ENCODE measurements at places on chromosomes 1 and 21.

DNA sequence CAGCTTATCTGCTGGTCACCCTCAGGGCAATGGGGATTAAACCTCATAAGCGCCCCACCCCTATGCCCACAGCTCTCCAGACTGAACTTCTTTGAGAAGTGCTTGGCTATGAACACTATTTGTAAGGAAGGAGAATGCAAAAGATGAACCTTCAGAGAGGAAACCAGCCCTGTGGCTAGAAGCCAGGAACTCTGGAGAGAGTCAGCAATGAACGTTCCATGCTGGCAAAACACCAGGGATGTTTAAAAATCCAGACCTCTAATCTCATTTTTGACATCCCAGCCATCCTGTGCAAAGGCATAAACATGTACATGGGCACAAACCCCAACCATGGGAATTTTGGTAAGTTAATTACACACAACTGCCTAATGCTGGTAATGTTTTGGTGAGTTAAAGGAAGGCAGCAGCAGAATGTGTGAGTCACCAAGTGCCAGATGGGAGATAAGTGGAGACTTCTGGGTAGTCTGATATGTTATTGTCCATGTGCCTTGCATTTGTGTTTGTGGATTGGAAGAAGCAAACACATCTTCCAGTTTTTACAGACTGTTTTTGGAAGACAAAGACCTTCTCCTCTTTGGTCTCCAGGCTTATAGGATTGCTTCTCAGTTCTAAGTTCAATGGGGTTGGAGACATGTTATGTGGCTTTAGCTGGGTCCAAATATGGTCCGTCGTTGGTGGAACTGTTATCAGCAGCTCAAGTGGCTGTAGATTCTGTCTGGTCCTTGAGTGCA lies 174.1 kb upstream of the ETV3 start:
- no peak for DNase-seq

- DNase-seq: no peak
These were observed 315.9 kb upstream of the GREM2 start for GRCh38 chr1:240927821-240928220.

DNA sequence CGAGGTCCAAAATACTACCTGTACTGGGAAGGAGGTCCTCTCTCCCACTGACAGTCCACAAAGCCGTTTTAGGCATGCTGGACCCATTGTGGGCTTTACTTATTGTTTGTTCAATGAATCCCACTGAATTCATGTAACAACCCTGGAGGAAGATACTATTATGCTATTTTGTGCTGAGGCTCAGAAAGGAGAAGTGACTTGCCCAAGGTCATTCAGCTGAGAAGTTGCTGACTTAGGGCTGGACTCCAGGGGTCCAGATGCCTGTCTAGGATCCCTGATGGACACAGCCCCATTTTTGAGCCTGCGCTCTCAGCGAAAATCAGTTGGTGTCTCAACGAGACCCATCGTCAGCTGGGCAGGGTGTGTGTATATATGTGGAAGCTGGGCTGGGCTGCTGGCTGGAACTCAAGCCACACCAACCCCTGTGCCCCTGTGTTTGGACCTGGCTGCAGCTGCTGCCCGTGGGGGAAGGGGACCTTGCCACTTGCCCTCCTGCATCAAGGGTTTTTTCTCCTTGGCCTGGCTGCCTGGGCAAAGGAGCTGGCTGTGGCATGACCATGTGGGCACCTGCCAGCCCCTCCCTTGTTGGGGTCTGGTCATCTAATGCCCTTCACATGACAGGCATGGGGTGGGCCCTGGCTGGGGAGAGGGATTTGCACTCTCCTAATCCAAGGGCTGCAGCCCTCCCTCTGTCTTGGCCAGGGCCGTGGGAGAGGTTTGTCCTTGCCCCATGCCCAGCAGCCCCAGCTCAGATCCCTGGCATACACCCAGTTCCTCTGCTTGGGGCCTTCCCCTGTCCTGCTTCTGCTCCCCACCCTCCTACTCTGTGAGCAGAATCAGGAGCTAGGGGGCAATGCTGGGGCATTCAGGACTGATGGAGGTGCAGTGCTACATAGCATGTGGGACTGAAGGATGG lies 15.0 kb downstream of the KCNQ4 start:
- DNase-seq: no peak

DNA sequence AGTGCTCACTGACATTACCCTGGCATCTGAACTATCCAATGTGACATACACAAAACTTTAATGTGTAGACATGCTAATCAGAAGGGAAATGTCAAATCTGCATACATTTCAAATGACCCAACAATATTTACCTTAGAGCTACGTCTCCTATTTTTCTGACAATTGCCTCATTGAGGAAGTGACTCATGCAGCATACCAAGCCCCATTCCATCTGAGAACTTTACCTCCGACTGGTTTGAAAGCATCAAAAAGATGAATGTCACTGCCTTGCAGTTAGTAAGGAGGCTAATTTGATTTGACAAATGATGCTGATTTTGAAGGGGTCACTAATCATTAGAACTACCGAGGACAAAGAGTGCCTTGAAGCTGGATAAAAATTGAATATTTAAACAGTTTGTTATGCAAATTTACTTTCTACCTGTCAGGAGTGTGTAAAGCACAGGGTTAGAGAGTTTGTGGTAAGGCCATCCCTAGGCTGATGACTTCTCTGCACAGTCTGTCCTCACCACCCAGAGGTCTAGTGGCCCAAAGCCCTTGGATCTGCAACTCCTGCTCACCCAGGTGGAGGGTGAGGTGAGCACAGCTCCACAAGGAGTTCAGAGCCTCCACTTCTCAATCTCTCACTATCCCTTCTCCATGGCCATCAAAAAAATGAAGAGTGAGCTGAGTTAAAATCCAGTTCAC lies 500.3 kb upstream of the C1orf87 start:
- no peak for DNase-seq

DNA sequence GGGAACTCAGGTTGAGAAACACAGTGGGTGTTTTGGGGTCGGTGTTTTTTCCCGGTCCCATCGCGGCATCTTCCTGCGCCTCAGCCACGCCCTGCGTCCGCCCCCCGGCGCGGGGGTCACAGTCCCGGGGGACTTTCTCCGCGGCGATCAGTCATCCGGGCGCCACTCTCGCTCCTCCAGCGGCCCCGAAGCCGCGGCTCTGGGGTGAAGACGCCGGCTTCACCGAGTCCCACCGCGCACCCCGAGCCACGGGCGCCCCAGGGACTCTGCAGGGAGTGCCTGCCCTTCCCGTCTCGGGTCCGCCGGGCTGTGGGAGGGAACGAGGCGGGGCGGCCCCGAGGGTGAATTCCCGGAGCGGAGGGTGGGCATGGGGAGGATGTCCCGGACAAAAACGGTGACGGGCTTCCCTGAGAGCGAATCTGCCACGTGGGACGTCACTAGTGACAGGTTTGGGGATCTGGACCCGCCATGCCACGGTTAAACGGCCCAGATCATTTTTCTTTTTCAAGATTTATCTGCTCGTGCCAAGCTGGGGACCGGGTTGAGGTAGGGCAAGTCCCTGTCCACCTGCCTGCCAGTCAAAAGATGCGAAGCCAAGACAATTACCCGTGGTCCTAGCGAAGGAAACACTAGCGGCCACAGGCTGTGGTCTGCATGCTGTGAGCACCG lies 717 bp upstream of the BATF3 start:
- peak; percentile 53 for DNase-seq

DNA sequence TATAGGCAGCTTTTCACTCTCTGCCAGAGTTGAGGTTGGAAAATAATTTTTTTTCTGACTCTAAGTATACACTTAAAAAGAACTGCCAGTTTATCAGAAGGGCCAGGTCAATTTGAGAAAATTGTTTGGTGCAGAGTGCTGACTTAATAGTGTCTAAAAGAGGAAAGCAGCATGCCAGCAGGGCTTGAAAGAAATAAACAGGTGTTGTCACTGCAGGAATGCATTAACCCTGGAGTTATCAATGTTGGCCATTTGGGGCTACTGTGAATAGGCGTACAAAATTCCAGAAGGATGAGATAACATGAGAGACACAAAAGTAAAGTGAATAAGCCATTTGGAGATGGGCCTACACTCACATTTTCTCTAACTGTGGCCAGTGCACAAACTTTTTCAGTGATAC lies 220.6 kb upstream of the PLD5 start:
- DNase-seq: no peak

DNA sequence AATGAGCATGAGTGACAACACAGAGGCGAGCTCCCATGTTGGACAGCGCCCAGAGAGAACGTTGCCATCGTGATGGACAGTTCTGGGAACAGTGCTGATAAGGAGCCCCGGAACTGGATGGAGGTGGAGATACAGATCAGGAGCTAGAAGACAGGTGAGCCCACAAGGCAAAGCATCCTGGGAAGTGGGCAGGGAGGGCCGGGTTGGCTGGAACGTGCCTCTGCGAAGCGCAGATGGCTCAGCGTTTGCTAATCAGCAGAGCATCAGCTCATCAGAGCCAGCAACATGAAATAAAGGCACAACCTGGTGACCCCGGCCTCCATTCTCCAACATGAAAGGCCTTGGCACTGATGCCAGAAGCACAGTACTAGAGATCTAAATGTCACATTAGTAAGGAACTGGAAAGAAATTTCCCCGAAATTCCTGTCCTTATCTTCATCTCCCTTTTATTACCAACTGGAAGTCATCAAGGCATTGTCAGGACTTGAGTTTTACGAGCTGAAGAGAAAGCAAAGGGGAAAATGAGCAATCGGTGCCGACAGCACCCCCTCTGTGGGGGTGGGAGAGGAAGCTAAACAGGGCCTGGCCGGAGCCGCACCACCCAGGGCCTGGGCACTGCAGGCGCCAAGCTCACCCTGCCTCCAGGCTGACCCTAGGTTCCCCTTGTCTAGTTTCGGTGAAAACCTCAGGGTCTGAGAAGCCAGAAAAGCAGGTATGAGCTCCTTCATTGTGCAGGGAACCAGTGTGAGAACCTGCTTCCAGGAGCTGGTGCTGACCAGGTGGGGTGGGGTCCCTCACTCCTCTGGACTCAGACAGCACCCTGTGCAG lies 19.9 kb downstream of the ABCA4 start:
- DNase-seq: no peak

GRCh38 chr1:166145499-166145898 lies 21.3 kb downstream of the FAM78B start:
- no peak for DNase-seq

GRCh38 chr1:18109058-18109755 lies 1.6 kb downstream of the IGSF21 start:
- DNase-seq: no peak

GRCh38 chr1:189538271-189538670 lies 939.4 kb downstream of the BRINP3 start:
- DNase-seq: no peak

GRCh38 chr1:227791425-227792143 lies 23.9 kb upstream of the PRSS38 start:
- no peak for DNase-seq

- no peak for DNase-seq
These were observed 91.4 kb downstream of the LYPLAL1 start for GRCh38 chr1:219265026-219265515.

- no peak for DNase-seq
These were observed 318.5 kb upstream of the DUSP10 start for GRCh38 chr1:222060210-222060916.
